ENCODE measurements at places on chromosomes 7 and 10.

DNA sequence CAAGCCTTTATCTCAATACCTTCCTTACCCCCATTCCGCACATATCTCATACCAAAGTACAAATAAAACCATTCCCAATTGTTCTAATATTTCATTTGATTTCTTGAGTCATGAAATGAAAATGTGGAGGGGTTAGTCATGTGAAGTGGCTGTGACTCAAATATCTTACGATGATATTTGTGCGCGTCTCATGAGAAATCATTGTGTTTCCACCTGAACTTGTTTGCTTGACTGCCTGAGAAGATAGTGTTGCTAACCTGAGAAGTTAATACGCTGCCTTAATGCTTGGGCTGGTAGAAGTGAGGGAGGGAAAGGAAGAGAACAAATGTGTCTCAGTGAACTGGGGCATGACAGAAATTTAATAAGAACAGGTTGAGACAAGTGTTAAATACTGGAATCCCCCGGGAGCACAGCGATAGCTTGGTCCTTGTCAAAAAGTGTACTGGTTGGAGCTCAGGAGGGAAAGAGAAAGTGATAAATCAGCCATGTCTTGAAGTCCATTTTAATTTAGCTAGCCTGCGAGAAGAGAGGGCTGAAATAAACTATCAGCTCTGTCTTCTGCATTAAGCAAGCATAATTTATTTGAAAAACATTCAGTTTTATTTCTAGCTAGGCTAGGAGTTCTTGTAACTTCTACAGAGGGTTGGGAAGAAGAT is 7.2 kb upstream of the EPHA1 start:
- DNase-seq = no peak

GRCh38 chr7:47435889-47436312 is 146.0 kb downstream of the TNS3 start:
- DNase-seq = peak; percentile 48

DNA sequence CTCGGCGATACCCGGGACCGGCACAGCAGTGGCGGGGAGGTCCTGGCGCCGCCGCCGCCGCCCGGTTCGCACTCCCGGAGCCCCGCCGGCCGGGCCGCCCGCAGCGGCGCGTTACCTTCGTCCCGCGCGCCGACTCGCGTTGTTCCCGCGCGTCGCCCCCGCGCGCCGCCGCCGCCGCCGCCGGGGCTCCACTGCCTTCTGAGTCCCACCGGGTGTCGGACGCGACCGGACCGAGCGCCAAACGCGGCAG is at the start of gene EZH2:
TSS of gene EZH2 (minus strand) at position 243 of the 250 bp plus-strand sequence. CDS start 36,993 bp downstream, outside the sequence.
- no peak for DNase-seq

DNA sequence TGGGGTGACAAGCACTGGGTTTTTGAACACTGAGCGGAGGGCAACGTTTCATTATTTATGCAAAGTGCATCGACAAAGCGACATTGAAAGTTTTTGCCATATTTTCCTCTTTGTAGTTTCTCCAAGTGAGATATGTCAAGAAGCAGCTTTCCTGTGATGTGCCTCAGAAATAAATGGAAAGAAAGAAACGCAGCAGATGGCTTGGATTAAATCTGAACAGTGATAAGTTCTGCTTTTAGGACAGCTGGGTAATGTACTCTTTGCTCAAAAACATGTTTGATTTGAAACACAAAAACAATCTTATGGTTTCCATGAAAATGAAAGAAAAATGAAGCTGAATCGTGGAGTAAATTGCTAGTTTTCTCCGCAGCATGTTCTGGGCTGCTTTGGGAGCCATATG is 166.3 kb downstream of the PTPRN2 start:
- DNase-seq = no peak

DNA sequence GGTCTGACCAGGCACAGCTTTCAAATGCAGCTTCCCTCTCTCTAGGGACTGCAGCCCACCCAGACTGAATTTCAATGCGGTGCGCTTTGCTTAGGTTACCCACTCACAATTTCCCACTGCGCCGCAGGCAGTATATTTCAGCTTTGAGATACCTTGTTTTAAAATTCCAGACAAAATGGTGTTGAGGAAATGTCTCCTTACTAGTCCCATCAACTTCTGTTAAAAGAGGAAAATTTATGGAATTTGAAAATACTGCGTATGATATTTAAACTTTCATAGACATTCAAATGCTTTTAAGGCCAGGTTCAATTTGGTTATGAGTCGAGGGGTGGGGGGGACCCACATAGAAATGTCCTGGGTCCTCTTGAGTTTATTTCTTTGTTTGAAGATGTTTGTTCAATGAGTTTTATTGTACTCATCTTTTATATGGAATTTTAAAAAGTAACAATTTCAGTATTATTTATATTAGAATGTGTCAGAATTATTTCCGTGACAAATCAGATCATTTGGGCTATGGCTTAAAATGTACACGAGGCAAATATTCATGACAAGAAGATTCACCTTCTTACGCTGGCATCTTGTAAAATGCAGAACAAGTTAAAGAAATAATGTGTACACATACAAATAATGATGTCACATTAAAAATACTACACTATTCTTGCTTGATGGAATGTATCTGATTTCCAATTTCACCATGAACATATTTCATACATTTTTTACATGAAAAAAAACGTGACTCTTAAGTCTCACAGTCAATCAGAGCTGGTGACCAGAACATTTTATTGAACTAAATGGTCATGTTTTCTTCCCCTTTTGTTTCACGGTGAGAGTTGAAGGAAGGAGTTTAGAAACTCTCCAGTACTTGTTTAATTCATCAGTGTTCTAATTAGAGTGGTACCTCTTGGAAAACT is 1.3 kb downstream of the IKZF1 start:
- no peak for DNase-seq

DNA sequence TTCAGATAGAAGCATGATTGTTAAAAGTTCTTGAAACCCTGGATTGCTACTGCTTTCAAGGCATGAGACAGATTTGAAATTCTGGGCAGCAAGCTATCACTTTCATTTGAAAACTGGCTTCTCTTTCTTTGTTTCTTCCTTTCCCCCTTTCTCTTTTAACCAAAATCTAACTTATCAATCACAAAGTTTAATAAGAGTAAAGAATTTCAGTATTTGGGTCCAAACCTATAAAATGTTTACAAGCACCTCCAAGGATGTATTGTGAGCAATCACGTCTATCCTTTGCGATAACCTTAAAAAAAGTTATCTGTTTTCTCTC is 21.6 kb upstream of the RPA3 start:
- DNase-seq = no peak

DNA sequence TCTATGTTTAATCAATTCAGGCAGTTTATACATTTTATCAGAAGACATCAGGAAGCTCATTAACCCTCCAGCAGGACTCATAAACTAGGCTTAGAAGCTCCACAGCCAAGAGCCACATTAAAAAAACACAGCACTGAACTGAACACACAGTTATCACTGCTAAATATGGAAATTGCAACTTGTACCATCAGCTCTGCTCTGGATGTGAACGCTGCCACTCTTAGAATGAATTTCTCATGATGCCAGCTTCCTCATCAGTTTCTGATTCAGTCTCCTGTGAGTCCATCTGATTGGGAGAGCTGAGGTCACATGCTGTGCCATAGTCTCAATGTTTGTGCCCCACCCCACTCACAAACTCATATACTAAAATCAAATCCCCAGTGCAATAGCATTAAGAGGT is 17.1 kb upstream of the ING3 start:
- DNase-seq = peak; percentile 15

GRCh38 chr10:43913676-43914235 is 265.1 kb upstream of the ZNF32 start:
- no peak for DNase-seq

DNA sequence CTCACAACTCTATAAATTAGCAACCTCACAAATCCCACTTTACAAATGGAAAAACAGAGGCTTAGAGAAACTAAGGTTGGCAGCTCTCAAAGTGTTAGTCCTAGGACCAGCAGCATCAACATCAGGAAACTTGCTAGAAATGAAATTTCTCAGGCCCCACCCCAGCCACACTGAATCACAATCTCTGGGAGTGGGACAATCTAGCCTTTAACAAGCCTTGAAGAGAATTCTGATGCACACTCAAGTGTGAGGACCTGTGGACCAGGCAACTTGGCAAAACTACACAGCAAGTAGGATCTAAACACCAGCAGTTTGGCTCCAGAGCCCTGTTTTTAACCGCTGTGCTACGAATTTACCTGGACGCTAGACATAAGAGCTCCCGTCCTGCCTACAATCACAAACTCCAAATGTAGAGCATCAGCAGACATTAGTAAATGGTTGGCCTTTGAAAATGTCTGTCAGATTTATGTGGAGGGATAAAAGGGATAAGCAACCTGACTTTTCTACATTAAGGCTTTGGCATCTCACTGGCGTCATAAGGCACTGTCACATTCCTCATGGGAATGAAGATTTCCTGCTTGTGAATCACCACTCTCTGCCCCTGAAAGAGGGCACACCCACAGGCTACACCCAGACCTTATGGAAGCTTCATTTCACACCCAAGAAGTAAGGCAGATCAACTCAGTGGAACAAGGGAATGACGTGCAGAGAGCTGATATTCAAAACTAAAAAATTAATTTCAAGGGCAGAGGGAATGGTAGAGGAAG is 34.5 kb downstream of the PPP1R3C start:
- DNase-seq = no peak

DNA sequence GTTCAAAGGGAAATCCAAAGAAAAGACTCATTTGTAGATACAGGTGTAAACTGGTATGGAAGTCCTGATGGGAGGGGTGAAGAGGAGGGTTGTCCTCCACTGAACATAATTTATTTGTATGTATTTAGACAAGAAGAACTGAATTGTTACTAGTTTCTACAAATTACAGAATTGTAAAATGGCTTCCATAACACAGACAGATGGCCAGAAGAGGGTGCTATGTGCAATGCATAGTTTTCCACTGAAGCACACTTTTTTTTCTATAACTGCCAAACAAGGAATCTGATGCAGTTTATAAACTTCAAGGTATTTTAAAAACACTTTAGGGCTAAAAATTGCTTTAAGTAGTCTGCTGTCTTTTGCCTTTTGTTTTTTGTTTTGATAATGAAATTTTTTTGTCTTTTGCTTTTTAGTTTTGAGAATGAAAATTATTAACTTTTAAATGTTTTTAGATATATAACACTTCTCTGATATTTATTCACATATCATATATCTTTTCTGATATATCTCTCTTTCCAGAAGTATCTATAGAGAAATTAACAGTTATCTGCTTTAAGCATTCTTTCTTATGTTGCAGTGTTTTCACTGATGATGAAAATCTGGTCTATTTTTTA is 58.5 kb downstream of the PHYHIPL start:
- DNase-seq = peak; percentile 23

DNA sequence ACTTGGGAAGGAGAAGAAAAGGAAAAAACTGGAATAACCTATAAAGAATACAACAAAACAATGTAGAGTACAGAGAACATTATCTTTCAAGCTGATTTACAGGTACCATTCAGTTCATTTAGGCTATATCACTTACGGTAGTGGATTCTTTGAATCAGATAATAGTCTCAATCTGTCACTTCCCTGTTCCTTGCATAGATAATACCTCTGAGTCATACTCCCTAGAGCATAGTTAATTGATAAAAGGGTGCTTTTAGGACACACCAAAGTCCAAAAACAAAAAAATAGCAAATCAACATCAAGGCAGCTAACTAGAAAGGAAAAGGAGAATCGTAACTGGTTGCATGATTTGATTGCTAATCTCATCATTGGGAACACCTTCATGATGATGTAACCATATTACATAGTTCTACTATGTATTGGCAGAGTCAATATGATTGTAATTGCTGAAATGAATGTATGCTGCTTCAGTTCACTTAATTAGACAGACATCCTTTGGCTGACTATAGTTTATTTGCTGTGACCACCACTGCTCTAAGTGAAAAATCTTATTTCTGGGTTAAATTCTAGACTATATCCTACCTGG is 844.4 kb downstream of the GATA3 start:
- no peak for DNase-seq

GRCh38 chr10:6187278-6187677 is 15.5 kb upstream of the PFKFB3 start:
- no peak for DNase-seq

DNA sequence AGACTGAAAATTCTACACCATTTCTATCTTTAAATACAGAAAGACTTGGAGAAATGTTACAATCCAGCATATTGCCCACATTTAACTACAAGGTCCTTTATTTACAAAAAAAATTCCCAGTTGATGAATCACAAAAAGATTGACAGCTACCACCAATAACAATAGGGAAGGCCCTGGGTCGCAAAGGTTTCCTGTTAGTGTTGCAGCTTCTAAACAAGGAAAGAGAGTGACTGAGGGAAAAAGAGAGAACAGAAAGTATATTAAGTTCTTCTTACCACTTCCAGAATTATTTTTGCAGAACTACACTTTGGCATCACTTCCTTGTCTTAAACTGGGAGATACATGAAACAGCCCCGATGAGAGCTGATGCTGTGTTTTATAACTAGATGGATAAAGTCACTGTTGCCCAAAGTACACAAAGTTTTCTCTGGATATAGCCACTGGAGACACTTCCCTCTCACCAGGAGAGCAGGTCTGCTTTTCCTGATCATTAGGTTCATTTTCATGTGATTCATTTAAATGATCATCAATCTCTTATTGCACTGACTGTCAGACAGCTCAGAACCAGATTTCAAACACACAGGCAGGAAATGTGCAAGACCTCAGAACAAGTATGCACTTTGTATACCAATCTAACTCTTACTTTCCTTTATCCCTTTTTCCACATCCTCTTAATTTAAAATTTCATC is 57.0 kb downstream of the SHTN1 start:
- peak; percentile 92 for DNase-seq

DNA sequence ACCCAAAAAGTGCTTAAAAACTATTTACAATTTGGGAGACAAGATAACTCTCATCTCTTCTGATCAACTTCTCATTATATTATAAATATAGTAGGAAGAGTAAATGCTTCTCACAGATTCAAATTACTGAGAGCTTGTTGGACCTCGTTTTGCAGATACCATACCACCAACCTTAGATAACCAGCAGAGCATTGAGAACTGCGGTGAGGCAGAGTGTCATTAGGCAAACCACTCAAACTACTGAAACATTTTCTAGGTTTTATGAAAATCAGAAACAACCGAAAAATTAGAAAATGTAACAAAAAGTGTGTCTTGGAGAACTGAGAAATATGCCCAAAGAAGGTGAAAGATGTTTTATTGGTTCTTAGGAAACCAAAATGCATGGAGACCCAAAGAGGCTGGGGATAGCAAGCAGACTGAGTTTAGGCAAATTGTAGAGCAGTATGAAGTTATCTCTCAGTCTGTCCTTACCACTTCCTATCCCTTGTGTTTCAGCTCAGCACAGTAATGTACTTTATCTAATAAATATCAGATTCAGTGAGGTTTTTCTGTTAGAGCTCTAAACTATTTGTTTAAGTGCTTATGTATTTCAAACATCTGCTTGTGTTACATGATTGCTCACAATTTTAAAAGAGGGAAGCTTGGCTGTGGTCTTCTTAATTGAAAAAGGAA is 77.9 kb downstream of the HECTD2 start:
- no peak for DNase-seq

- DNase-seq = no peak
Measured at GRCh38 chr7:95919556-95919955, 147.2 kb downstream of the DYNC1I1 start.

DNA sequence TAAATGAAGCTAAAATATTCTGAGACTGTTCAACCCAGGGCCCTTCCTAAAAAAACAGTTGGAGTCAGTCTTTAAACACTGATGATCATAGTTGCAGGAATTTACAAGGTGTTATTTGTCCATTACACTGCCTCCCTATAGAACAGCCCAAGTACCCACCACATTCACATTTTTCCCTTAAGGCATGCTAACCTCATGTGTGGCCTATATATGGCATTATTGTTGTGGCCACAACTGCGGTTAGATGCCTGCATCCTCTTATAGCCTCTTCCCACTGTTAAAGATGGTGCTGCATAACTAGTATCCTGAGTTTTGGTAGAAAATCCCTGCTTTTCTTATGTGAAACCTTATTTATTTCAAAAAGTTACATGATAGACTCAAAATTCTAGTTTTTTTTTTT is 287.9 kb upstream of the SEMA3A start:
- no peak for DNase-seq

GRCh38 chr7:142795339-142795863 is 24.6 kb downstream of the PRSS2 start:
- no peak for DNase-seq

All from suppressor macrophage treated with lipopolysaccharide for 4 hours (primary cell).